ENCODE measurements at places on chromosomes 11 and 22.

- DNase-seq = no peak
Observed at GRCh38 chr22:19806213-19807160, 45.9 kb downstream of the TBX1 start.

DNA sequence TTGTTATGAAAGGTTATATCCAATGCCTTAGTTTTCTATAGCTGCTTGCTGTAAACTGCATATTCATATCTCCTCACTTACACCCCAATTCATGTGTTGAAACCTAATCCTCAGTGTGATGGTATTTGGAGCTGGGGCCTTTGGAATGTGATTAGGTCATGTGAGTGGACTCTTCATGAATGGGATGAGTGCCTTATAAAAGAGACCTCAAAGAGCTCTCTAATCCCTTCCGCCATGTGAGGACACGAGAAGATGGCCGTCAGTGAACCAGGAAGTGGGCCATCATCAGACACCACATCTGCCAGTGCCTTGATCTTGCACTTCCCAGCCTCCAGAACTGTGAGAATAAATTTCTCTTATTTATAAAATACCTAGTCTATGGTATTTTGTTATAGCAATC is 79.3 kb downstream of the CYP2R1 start:
- DNase-seq = no peak

DNA sequence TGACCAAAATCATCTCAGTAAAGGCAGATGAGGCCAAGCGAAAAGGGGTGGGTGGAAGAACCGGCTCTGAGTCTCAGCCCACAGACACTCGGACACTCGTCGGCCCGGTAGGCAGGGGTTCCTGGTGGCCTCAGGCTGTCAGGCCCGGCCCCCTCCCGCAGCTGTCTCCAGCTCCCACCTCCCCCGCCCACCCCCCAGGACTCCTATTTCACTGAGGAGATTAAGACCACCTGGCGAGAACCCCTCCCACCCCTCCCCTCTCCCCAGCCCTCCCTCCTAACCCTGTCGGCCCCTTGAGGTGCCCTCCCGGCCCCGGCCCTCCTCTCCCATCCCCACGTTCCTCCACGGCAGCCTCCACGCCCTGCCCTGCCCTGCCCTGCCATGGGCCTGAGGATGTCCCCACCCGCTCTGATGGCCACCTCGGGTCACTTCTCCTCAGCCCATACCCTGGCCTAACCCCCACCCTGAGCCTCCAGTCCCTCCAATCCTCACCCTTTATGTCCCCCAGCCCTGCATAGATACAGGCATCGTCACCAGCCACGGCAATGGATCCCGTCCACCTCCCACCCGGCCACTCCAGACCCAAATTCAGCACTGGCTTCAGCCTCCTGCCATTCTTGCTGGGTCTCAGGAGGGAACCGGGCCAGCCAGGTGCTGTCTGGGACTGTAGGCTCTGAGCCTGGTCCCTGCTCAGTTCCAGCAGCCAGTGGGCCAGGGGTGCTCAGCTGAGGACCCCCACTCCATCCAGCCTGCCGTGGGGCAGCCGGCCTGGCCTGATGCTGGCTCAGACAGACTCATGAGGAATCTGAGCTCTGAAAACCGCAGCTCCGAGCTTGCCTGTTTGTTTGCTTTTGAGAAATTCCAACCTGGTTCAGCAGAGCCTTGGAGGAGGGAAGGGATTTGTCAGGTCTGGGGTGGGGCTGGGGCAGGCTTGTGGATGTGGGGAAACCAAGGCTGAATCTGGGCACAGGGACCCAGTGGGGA is 9.8 kb upstream of the TBX1 start:
- DNase-seq = no peak

DNA sequence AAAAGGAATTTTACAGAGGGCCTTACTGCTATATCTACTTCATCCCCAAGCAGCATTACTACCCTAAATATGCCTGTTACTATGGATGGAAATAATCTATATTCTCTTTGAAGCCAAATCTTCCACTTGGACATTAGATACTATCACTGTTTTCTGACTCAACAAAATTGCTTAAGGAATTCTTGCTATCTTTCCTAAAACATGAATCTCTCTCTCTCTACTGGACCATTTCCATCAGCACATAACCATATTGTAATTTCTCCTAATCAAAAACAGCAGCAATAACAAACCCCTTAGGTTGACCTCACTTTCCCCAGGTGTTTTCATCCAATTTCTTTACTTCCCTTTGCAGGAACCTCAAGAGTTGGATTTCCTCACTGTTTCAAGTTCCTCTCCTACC is 67.9 kb upstream of the BLID start:
- DNase-seq = no peak

DNA sequence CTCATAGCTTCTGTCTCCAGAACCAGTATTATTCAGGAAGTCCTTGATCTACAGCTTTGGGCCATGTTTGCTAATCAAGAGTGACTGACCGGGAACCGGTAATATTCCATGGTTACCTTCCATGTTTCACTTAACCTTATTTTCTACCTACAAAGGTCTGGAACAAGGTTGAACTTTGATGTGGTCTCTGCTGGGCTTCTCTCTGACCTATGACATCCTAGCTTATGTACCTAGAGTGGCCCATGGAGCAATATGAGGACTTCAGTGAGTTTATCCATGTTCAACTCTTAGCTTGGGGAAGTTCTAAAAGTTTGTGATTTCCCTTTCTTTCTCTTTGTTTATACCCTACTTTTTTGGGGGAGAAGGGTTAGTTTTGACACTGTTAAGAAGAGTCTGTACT is 33.2 kb downstream of the CCDC90B start:
- DNase-seq = no peak

GRCh38 chr11:2306877-2307500 is 5.2 kb downstream of the TSPAN32 start:
- no peak for DNase-seq

DNA sequence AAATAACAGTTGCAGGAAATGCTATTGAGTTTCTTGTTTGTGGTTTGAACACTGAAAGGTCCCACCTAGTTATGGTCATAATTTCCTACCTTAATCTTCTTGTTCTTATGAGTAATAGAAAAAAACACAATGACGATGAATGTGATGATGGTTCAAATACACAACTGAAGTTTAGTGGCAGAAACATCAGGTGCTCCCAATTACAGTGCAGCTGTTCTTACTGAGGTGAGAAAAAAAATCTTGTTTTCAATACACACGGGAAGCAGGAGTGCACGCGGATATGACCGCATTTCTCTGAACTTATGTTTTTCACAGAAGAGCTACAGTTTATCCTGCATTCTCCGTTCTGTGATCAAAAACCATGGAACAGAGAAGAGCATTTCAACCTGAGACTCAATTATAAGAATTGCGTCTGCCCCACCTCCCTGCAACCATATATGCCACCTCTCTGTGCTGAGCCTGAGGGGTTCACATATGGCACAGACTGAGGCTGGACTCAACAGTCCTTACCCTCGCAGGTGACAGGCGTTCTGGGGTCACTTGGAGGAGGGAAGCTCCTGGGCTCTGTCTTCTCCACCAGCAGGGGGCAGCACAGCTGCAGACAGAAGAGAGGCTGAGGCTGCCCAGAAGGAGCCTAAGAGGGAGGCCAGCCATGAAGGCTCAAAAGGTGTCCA is 99.7 kb upstream of the IGLL5 start:
- peak; percentile 38 for DNase-seq

GRCh38 chr11:134346101-134346975 is 14.6 kb downstream of the GLB1L2 start:
- DNase-seq = no peak

- DNase-seq = no peak
Observed at GRCh38 chr11:128405714-128406662, 181.4 kb downstream of the ETS1 start.

GRCh38 chr11:29135504-29135903 is 881.3 kb downstream of the KCNA4 start:
- DNase-seq = no peak

- no peak for DNase-seq
Observed at GRCh38 chr11:80694385-80694784, 1253.6 kb upstream of the TENM4 start.

DNA sequence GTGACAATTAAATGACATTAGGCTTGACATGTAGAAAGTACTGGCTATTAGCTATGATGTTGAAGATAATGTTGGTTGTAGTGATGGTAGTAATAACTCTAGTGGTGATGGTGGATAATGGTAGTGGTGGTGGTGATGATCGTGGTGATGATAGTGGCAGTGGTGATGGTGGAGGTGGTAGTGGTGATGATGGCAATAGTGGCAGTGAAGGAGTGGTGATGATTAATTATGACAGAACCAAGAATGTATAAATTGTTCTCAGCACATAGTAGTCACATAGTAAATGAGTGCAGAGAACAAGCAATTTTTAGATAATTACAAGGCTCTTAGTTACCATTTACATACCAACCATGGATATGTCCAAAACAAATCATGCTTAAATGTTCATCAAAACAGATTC is 5.3 kb upstream of the CD44 start:
- DNase-seq = no peak

GRCh38 chr11:60184824-60185511 is 2.1 kb upstream of the MS4A6A start:
- no peak for DNase-seq

DNA sequence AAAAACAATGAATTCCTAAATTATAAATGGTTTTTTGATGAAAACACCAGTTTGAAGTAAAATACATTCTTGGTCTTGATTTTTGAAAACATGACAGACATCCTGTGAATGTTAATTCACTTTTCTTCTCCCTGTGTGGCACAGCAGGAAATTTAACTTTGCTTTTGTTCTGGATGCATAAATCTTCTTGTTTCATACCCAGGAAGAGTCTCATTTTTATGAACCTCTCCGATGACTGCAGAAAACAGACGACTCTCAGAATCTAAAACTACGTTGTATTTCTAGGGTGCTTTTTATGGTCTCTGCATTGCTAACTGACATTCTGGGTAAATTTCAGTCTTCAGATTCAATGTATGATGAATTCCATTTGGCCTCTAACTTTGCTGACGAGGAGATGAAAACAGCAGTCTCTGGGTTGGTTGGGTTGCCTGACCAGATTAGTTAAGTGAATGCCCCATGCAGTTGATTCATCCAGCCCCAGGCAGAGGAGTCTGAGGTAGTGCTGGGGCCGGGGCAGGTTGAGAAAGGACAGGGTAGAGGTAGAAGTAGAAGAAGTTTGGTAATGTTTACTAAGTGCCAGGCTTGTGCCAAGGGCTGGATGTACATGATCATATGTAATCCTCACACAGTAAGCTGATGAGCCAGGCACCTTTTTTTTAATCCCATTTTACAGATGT is 20.1 kb downstream of the TCP11L1 start:
- DNase-seq = no peak

DNA sequence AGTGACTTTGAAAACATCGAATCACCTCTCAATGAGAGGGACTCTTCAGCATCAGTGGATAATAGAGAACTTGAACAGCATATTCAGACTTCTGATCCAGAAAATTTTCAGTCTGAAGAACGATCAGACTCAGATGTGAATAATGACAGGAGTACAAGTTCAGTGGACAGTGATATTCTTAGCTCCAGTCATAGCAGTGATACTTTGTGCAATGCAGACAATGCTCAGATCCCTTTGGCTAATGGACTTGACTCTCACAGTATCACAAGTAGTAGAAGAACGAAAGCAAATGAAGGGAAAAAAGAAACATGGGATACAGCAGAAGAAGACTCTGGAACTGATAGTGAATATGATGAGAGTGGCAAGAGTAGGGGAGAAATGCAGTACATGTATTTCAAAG is 65.8 kb downstream of the DKK3 start:
- no peak for DNase-seq

GRCh38 chr11:111573821-111574249 is 28.4 kb upstream of the SIK2 start:
- no peak for DNase-seq

DNA sequence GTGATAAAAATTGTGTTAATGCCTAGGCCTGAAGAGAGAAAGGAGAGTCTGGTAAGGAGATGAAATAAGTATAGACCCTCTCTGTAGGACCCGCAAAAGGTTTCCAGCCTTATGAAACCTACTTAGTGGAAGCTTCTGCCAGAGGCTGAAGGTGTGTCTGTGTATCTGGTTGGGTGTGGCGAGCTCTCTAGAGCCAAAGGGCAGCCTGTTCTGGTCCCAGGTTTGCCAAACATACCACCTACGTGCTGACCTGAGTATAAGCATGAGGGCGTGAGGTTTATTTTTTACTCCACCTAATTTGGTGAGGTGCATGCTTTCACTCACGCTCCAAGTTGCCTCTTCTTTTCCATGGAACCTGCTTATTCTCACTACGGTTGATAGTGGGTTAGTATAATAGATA is 5.6 kb downstream of the CSTPP1 start:
- DNase-seq = no peak

DNA sequence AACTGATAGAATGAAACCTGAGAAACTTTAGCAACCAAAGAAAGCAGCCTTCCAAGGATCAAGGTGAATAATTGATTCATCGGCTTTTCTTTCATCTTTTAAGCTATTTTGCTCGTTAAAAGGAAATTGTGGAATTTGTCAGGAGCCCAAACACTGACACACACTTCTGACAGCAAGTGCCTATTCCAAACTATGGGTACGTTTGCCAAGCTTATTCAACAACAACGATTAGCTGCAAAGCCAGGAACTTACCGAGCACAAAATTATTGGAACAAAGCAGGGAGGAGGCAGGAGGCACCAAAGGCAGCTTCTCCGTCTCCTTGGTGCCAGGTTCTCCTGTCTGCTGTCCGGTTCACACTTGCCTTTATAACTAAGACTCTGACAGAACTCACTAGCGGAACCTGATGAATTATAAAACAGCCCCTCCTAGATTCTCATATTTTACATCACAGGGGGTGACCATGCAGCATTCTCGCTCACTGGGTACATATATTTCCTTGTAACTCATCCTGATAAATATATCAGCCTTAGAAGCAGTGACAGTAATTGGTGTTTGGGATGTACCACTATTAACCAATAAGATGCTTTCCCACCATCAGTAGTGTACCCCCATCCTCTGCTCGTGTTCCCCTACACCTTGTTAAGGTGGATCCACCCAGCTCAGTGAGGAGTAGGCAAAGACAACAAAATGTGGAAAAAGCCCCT is 395.9 kb upstream of the CCDC90B start:
- no peak for DNase-seq

DNA sequence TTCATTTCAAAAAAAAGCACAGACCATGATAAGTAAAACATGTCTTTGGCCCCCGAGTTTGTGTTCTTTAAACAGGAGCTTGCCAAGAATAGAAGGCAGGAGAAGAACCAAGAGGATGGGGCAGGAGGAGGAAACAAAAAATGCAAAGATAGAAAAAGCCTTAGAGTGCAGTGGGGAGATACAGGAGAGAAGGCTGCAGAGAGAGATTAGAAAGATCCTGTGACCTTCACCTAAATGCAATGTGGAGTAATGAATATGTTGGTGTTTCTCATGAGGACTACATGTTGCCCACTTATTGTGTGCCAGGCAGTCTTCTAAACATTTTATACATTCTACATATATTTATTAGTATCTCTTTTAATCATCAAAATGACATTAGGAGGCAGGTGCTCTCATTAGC is 2.3 kb upstream of the APLNR start:
- no peak for DNase-seq

DNA sequence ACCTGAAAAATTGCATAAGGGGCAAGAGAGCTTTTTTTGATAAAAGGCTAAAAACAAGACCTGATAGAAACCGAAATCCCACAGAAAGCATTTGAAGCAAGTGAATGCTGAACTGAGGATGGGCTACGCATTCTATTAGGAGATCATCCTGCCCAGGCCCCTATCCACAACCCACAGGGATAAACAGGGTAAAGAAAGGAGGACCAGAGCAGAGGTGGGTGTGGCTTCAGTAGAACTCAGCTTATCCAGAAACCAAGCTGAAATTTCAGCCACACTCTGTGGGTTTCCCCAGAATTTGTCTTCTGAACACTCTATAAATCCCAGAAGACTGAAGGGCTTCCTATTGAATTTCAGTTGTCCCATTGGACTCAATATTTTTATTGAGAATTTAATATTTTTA is 195.1 kb downstream of the ETS1 start:
- no peak for DNase-seq

Measured in GDM1 (cell line).